PC-3 (cell line): ENCODE measurements at places on chromosomes 1 and 21. TPM values are rescaled to one million over a fixed set of nuclear protein-coding genes. Genes with fewer than 3 reads are reported as not detected.

GRCh38 chr1:11797525-11798216, 8.1 kb downstream of the MTHFR start:
- no peak overlapping the region for H3K27ac ChIP-seq
- no peak for DNase-seq
- H3K27me3 ChIP-seq: no peaks in the 10 kb centered on the region
- H3K36me3 ChIP-seq: no peaks in the 10 kb centered on the region
- H3K4me1 ChIP-seq: peaks cover 8% of the 10 kb centered on the region
- H3K4me3 ChIP-seq: no peak overlapping the region

DNA sequence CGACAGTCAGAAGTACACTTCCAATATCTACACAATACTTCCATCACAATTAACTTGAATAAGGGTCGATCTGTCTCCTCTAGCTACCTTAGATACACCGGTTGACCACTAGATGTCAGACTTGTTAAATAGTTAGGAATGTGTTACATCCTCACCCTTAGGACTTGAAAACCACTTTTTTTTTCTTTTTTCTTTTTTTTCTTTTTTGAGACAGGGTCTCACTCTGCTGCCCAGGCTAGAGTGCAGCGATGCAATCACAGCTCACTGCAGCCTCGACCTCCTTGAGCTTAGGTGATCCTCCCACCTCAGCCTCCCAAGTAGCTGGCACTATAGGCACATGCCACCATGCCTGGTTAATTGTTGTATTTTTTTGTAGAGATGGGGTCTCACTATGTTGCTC, 120.4 kb upstream of the GREM2 start:
- H3K27ac ChIP-seq: no peak overlapping the region
- no peaks in the 10 kb centered on the region for H3K36me3 ChIP-seq
- no peaks in the 10 kb centered on the region for H3K27me3 ChIP-seq

DNA sequence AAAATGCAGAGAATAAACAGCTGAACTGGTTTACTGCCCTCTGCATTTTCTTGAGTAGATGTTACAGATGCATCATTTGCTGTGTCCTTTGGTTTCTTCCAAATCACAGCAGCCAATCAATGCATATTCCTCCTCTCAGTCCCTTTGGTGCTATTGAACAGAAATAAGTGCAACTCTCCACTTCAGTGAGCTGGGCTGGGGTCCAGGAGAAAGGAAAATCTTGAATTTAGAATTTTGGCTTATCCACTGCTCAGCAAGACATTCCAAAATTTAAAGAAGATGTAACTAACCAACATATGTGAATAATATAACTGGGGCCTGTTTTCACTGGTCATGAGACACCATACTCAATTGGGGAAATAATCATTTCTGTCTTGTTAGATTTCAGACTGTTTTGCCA, 39.2 kb downstream of the PRMT6 start:
- DNase-seq: no peak
- no peaks in the 10 kb centered on the region for H3K36me3 ChIP-seq
- no peaks in the 10 kb centered on the region for H3K4me1 ChIP-seq
- H3K27ac ChIP-seq: no peak overlapping the region
- no peaks in the 10 kb centered on the region for H3K27me3 ChIP-seq
- H3K4me3 ChIP-seq: no peak overlapping the region

DNA sequence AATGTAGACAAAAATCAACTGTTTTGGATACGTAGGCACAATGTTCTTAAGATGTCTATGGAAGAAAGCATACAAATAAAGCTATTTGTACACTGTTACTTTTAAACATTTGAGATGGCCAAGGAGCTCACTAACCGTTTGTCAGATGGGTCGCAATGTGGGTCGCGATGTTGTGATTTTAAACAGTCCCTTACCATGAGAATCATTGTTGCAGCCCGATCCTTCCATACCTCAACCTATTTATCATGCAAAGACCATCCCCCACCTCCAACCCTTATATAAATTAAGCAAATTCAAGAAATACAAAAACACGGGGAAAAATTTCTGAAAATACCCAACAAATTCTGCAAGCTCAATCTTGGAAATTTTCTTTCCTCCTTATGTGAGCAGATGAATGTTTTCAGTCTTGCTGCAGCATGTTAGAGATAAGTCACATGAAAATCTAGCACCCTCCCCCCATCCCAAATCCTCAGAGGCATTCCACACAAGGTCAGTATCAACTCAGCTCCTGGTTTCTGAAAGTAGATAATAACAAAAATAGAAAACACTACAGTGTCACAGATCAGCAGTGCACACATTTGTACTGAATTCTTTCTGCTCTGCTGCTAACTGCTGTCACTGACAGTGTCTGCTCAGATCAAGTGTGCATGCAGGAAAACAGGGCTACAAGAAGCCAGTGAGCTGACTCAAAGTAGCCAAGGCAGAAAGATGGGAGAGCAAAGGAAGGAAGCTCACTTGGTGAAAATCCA, 92.9 kb upstream of the TTC39A start:
- no peaks in the 10 kb centered on the region for H3K4me1 ChIP-seq
- DNase-seq: no peak
- H3K36me3 ChIP-seq: peaks cover 9% of the 10 kb centered on the region; the same call in 1 of the 2 replicates
- H3K27ac ChIP-seq: no peak overlapping the region

DNA sequence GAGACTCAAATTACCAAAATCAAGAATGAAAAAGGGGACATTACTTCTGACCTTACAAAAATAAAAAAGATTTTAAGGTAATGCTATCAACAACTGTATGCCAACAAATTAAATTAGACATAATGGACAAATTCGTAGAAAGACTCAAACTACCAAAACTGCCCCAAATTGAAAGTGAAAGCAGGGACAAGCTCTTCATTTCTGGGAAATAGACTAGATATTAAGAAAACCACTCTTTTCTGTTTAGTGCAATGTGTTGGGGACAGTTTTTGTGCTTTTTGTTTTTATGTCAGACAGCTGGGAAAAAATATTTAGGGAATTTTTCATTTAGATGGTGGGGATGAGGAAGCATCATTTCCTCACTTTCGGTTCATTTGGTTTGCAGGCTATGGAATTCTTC, 4.9 kb upstream of the GBP1 start:
- H3K4me1 ChIP-seq: peaks cover 6% of the 10 kb centered on the region; the same call in 1 of the 2 replicates
- no peak overlapping the region for H3K27ac ChIP-seq
- no peaks in the 10 kb centered on the region for H3K27me3 ChIP-seq
- DNase-seq: no peak
- H3K4me3 ChIP-seq: peak overlapping the region; percentile 7; the same call in 1 of the 2 replicates
- H3K36me3 ChIP-seq: no peaks in the 10 kb centered on the region

- peaks cover 41% of the 10 kb centered on the region for H3K36me3 ChIP-seq
- peaks cover 13% of the 10 kb centered on the region for H3K4me1 ChIP-seq
- no peak for DNase-seq
- H3K27me3 ChIP-seq: no peaks in the 10 kb centered on the region
- no peak overlapping the region for H3K27ac ChIP-seq
These were observed 3.0 kb downstream of the PARK7 start for GRCh38 chr1:7964476-7964875.

DNA sequence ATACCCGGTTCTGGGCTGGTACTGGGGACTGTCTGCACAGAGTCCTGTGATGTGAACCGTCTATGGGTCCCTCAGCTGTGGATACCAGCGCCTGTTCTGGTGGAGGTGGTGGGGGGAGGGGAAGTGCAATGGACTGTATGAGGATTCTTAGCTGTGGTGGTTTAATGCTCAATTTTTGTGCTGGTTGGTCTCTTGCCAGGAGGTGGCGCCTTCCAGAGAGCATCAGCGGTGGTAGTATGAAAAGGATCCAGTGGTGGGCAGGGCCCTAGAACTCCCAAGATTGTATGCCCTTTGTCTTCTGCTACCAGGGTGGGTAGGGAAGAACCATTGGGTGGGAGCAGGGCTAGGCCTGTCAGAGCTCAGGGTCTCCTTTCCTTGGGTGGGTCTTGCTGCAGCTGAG, 89.4 kb upstream of the B3GALT2 start:
- H3K4me3 ChIP-seq: no peak overlapping the region
- DNase-seq: no peak
- H3K27me3 ChIP-seq: no peaks in the 10 kb centered on the region
- H3K4me1 ChIP-seq: no peaks in the 10 kb centered on the region
- no peaks in the 10 kb centered on the region for H3K36me3 ChIP-seq
- no peak overlapping the region for H3K27ac ChIP-seq

ZNF648 gene
- total RNA-seq: not detected in 2 replicates
